ENCODE measurements at places on chromosomes 4 and X.
A peak's percentile ranks its signal among the peaks of the same experiment; 100 is the strongest.

DNA sequence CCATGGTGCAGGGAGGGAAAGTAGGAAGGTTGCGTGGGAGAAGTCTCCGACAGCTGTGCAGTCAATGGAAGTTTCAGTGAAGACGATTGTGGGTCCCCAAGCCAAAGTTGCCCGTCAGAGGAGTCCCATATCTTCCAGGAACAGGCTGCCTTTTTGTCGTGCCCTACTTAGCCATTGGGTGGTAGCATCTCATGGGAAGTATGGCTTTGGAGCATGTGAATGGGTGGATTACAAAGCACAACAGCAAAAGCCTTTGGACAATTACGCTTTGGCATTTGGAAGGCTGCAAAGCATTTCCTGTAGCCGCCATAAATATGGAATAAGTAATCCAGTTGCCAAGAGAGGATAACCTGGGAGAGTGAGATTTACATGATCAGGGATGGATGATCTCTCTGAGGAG lies 300.7 kb upstream of the BOD1L1 start:
- no peak for DNase-seq

GRCh38 chr4:181204109-181204508 lies 1039.1 kb upstream of the TENM3 start:
- DNase-seq, result no peak

GRCh38 chrX:107199491-107199890 lies 6.7 kb downstream of the NUP62CL start:
- no peak for DNase-seq

DNA sequence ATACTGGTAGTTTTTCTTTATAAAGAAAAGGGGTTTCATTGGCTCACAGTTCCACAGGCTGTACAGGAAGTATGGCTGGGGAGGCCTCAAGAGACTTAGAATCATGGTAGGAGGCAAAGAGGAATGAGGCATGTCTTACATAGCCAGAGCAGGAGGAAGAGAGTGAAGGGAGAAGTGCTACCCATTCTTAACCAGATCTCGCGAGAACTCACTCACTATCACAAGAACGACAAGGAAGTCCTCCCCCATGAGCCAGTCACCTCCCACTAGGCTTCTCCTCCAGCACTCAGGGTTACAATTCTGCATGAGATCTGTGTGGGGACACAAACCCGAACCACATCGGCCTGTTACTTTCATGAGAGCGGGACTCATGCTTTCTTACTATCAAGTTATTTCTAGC lies 240.5 kb downstream of the TENM3 start:
- DNase-seq, result no peak

GRCh38 chr4:56696056-56696455 lies 15.0 kb upstream of the HOPX start:
- no peak for DNase-seq

- DNase-seq, result no peak
Observed at GRCh38 chr4:162364651-162365050, 200.9 kb upstream of the FSTL5 start.

DNA sequence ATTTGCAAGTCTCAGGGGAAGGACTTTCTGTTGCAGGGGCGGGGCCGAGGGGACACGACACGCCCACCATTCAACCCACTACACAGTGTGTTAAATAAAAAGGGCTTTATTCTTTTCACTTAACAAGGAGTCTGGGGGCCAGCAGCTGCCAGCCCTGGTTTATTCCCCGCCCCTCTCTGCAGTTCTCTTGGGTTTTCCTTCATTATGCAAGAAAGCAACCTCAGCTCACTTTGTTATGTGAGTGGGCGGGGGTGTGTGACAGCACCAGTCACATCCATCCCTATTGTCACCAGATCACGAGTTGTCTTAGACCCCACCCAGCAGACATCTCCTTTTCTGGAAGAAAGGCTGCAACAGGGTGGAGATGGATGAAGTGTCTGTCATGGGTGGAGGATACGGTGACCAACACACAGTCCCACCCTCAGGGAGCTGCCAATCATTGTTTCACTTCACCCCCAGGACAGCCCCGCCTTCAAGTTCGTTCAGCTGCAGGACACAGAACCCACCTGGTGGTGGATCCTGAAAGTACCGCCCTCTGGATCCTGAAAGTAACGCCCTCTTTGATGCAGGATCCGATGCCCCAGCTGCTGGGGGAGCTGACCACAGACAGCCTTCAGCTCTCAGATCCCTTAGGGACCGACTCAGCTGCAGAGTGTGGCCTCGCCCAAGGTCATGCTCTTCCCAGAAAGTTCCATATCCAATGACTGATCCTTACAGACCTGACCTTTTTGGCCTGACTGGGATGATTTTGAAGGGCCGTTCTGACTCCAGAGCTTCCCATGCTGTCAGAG lies 79.6 kb downstream of the SMIM20 start:
- no peak for DNase-seq

GRCh38 chrX:72243472-72243871 lies 4.6 kb upstream of the ERCC6L start:
- DNase-seq, result no peak

GRCh38 chrX:72634331-72634730 lies 61.7 kb upstream of the HDAC8 start:
- DNase-seq, result no peak

DNA sequence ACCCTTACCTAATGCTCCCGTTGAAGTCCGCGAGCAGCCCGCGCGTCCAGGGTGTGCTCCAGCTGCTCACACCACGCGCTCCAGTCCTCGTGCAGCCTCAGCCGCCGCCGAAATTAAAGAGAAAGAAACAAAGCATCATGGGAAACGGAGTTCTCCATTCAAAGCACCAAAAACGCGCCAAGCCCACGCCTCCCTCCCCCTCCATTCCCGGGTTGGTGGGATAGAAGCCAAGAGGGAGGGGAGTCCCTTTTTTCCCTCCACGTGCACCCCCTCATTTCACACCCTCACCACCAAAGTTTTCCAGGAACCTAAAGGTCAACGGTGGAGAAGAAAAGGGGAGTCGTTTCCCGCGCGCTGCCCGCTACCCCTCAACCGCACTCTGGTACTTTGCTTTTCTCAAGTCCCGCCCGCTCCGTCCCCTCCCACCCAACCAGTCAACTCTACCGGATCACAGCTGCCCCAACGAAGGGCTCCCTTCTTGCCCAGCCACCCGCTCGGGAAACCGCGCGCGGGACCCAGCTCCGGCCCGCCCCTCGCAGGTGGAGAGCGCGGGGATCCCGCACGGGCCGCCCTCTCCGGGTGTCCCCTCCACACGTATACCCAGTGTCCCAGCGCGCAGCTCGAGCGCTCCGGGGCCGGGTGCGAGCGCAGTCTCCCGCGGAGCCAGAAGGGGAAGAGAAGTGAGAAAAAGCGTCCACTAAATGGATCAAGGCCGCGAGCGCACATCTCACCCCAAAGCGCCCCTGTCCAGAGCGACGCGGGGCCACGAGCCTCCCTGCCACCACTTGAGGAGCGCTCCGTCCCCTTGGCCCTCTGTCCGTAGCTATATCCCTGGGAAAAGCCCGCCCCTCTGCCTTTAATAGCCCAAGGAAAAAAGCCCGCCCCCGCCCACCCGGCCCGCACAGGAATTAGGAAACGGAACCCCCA lies 65.1 kb upstream of the CCDC160 start:
- DNase-seq, result peak; percentile 39

DNA sequence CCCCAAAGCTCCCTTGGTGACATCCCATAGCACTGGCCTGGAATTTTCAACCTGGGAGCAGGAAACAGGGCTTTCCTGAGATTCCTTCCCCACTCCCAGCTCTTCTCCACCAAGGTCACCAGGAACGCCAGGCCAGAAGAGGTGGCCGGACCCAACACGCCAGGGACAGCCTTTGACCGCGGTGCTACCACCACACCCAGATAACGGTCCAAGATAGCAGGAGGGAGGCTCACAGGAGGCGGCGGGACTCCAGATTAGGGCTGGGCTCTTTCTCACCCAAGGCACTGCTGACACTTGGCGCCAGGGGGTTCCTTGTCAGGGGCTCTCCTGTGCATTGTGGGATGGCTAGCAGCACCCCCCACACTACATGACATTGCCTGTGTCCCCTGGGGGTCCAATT lies 22.9 kb downstream of the ZFYVE28 start:
- no peak for DNase-seq

GRCh38 chr4:117968606-117969005 lies 65.7 kb upstream of the NDST3 start:
- DNase-seq, result no peak

DNA sequence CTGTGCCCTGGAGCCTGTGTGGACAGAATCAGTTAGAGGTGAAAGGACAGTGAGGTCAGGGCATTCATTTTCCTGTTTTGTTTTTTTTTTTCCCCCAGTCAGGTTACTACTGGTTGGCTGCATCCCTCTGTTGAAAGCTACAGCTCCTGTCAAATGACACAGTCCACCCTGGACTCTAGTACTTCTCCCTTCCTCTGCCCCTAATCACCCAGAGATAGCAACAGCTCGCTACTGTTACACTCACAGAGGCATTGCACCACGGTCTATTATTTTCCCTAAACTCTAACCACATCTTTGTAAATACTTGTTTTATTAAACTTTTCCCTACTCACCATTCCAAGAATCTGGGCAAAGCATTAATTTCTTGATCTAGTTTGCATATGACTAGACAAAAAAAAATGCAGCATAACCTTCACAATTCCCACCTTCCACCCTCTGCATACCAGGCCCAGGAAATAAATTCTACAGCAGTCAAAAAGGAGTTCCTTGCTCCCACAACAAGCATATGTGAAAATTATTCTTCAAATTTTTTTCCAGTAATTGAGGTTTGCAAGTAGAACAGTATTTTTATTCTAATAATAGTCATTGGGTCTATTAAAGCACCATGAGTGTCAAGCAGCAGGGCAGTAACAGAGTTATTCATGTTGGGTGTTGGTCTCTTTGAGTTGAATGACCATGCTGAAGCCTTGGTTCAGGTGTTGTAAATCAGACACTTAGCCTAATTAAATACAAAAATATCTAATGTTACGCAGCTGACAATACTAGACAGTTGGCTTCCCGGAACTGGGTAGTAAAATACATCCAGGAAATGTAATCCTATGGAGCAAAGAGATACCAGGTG lies 329.2 kb downstream of the INPP4B start:
- DNase-seq, result no peak

- no peak for DNase-seq
Observed at GRCh38 chr4:113328514-113328913, 279.1 kb downstream of the ANK2 start.

DNA sequence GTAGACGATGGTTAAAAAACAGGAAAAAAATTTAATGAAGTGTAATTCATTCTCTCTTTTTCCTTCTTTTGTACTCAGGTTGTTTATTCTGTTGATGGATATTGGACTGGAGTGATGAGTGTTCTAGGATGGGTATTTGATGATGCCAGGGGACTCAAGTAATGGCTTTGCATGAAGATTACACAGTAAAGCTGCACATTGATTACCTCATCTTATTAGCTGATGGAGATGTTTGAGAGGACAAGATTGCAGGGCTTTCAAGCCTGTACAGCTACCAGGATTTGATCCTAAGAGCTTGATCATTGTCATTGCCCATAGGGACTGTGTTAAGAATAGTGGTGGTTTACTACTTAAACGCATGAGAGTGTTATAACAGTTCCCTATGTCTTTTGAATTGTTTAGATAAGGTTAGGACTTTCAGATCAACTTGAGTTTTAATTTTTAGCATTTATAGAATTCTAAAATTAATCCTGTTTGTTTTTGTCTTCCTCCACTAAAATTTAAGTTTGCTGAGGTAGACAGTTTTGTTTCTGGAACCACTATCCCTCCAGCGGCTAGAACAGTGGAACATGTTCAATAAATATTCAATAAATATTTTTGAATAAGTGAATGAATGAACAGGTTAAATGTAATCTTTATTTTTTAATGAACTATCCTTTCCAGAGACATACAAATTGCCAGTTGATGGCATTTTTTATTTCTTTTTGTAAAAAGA lies 58.2 kb downstream of the GAB1 start:
- DNase-seq, result no peak

- no peak for DNase-seq
Observed at GRCh38 chr4:6272863-6273660, 3.4 kb downstream of the WFS1 start.

DNA sequence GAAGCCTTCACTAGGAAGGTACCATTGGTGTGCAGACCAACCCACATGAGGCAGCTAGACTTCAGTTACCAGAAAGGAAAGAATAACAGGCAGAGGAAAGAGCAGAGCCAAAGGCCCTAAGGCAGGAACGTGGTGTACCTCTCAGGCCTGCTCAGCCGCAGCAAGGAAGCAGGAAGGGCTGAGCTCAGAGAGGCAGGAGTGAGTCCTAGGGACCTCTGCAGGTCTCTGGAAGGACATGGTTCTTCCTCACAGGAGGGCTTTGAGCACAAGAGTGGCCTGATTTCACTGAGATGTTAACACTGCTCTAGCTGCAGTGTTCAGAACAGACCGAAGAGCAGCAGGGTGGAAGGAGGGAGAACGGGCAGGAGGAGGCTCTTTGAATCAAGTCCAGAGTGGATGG lies 124.6 kb downstream of the DCHS2 start:
- no peak for DNase-seq

DNA sequence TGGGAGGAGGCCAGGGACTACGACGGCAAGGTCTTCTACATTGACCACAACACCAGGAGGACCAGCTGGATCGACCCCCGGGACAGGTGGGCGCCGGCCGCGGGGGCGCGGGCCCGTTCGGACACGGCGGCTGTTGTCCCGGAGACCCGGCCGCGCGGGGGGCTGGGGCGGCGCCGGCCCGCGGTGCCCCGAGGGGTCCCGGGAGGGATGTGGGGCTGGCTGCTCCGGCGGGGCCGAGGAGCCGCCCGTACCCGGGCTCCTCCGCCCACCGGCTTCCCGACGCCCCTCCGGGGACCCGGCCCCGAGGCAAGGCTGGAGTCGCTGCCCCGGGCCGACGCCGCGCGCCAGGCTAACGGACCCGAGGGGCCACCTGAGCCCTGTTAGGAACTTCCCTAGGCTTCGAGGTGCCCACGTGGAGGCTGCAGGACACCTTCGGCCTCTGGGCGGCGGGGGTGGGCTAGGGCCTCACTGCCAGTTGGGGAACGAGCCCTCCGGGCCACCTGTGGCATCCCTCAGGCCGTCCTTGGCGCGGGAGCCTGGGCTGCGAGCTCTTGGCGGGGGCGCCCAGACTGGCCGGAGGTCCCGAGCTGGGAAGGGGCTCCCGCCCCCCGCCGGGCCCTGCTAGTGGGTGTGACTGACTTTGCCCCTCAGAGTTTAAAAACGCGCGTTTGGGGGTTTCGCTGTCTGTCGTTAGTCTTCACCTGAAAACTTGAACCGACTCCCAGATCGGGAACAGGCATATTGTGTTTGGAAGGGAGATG lies 660 bp downstream of the WWC2 start:
- no peak for DNase-seq

GRCh38 chr4:99986792-99987191 lies 36.7 kb upstream of the H2AZ1 start:
- DNase-seq, result no peak

DNA sequence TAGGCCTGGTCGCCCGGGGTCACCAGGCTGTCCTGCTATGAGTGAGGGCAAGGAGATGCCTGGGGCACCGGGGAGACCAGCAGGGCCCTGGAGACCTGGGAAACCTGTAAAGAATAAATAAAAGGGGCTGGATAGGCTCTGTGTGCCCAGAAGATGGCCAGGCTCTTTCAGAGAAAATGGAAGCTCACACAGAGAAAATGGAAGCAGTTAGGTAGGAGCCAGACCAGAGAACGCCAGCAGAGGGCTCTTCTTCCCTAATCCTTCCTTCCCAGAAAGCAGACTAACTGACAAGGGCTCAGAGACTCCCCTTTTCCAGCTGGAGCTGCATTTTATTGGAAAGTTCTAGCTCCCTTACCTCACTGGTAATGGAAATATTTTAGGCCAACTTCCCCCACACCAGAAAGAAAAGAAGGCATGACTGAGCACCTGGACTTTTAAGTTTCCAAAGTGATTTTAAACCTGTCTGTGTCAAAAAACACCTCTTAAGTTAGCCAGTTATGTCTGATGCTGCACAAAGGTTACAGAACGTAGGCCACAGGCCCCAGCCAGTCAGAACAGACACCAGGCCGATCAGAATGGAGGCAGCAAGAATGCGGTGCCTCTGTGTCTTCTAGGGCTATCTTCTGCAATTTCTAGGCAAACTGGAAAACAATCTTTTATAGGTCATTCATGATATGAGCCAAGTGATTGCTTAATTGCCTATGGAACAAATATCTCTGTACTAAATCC lies 74.0 kb downstream of the ATG4A start:
- DNase-seq, result no peak

Measured in NCI-H1417 treated with DMSO at 0.1 percent for 48 hours (cell line).